Activated CD4-positive, alpha-beta T cell treated with anti-CD3 and anti-CD28 coated beads for 4 hours (primary cell): ENCODE measurements at places on chromosomes 1 and 21.

GRCh38 chr1:180631766-180632325 lies at the start of gene XPR1:
TSS of gene XPR1 (plus strand) at chr1:180632022. CDS start at chr1:180632202, 180 bp downstream.
- peak; percentile 98 for DNase-seq

- no peak for DNase-seq
Measured at GRCh38 chr1:157390651-157391050, 161.7 kb downstream of the FCRL5 start.

DNA sequence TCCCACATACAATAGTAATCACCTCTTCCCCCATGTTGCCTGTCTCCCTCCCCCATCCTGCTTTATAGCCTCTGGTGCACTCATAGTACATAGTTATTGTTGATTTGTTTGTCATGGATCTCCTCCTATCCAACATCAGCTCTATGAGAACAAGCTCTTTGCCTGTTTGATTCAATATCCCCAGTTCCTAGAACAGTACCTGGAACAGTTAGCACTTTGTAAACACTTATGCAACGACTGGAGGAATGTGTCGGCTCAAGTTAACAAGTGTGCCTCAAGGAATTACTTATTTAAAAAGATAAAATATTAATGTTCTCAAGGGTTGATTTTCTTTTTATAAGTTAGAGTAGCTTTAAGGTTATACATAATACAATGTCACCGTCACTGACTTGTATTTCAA lies 271.6 kb upstream of the KAZN start:
- DNase-seq, result no peak

DNA sequence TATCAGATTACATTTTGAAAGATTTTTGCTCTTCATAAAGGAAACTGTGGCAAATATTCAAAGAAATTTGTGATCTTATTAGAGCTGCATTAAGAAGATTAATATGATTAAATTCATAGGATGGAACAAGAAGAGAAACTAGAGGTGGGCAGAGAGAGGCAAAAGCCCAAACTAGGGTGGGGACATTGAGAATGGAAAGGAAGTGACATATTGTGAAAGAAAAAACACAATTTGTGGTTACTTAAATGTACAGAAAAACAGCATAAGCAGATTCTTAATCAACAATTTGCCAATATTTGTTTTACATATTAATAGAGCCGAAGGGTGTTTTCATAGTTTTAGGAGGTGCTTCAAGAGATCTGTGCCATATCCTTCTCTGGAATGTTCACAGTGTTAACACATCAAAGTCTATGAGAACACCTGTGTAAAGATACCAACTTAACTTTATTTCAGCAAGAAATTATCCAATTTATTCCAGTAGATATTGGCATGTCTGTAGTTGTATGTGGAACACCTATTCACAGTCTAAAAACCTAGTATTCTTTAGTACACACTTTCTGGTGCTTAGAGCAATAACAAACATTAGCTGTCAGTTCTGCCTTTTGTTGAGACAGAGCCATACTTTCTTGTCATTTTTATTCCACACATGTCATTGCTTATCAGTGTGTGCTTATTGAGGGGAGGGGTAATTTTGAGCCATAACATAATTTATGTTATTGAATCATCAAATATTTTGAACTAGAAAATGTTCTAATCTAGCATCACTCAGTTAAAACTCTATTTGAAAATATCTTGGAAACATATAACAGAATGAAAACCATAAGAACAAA lies 401.5 kb downstream of the PTPRC start:
- DNase-seq, result no peak

DNA sequence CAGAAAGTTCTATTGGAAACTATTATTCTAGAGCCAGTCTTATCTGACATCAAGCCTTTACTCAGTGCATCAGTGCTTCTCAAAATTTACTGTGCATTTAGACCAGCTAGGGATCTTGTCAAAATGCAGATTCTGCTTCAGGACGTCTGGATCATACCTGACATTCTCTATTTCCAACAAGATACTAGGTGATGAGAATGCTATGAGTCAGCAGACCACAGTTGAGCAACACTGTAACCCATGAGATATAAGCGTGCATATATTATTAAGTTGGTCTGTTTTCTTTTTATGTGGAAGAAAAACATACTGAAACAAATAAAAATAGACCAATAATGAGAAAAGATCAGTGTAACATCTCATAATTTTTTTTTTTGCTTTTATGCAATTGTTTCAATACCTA lies 40.4 kb upstream of the KCNH1 start:
- DNase-seq, result no peak

- DNase-seq, result no peak
Measured at GRCh38 chr1:85818371-85818770, 110.1 kb upstream of the ZNHIT6 start.

DNA sequence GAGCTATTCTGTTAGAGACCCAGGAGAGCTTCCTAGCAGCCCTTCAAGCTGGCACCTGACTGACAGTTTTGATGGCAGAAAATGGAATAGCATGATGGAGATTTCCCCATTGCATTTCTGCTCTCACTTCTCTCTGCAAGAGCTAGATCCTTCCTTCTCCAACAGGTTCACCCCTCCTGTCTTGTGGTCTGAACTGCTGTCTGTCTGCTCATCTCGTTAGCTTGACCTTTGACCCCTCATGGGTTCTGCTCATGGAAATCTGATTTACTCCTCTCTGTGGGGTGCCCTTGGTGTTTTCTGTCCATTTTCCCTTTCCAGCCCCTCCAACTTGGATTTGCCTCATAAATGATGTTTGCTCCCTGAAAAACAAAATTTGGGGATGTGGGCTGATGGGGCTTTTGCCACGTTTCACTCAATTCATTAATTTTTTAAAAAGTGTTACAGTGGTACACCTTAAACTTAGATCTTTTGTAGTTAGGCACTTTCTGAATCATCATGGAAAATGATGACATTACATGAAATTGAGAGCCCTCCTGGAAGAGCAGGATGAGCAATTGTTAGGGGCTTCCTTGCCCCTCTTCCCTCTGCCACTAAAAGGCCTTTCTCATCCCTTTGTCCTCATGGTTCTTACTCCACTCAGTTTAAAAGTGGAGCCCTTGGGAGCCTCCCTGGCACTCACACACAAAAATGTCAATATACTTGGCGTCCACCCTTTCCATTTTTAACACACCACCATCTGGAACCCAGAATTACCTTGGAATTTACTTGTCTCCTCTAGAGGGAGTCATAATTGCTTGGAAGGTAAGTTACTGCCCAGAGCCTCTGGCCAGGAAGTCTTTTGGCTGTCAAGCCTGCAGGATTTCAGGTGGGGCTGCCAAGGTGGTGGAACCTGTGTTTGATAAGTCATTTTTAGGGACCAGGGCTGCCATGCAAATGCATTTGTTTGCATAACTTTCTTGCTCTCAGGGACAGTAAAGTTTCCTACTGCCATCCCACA lies 31.9 kb upstream of the IL19 start:
- DNase-seq, result no peak

DNA sequence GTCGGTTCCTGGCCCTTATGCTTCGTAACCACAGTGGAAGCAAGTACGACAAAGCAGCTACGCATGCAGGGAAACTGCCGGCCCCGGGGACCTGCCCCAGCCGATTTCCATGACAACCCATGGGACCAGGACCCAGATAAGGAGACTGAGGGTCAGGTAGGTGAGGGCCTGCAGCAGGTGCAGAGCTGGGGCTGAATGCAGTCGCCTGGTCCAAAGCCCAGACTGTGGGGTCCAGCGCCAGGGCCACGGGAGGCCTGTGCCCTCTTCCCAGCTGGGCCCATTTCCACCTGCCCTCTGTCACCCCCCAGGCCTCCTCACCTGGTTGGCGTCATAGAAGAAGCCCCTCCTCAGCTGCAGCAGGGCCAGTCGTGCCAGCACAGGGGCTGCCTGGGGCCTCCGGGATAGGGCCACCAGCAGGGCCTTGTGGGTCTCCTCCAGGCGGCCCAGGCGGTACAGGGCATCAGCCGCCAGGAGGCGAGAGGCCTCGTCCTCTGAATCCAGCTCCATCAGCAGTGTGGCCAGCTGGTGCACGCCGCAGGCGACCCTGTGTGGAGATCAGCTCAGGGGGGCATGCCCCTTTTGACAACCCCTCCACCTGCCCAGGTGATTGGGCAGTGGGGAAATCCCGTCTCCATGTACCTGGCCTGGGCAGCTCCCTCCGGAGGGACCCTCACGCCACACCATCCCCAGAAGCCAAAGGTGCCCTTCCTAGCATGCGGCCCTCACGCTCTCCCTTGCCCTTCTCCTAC lies 14.2 kb downstream of the TTC34 start:
- DNase-seq, result no peak

GRCh38 chr1:171707583-171707982 lies 34.3 kb downstream of the VAMP4 start:
- no peak for DNase-seq

DNA sequence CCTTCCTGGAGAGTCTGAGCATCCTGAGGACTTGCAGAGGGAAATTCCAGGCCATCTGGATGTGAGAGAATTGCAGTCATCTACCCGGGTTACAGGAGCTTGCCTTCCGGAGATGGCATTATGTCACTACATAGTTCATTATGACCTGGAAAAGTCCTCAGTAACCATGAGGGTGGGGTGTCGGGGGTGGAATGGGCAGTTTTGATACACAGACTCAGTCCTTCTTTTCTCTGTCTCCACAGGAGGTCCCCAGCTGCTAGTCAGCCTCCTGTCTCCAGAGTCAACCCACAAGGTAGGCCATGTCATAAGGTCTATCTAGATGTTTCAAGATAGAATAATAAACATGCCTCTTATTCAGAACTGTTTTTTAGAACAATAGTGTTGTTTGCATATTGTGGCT lies 268.2 kb upstream of the SGIP1 start:
- no peak for DNase-seq

DNA sequence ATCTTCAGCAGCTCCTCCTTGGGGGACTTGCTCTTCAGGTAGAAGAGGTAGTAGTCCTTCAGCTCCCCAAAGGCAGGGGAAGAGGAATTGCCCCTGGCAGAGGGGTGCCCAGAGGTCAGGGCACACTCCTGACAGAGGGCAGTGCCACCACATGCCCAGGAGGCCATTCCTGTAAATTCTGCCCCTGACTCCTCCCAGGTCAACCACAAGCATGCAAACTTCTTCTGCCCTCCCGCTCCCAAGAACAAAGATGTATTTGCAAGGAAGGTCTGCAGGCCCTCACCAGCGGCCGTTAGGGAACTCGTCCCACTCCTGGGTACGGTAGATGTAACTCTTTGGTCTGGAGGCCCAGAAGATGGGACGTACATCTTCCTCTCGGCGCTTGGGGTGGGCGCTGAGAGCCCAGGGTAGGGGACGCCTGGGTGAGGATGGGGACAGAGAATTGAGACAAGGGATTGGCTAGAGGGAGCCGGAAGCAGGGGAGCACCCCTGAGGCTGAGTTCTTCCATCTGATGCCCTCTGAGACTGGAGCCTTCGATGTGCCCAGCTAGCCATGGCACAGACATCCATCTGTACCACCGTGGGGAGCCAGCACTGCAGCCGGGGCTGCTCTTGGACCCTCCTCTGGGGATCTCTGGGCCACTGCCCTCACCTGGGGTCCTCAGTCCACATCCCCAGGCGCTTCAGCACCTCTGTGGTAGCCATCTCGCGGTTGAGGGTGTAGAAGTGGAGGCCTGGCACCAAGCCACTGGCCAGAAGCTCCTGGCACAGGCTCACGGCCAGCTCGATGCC lies 11.1 kb downstream of the MTHFR start:
- no peak for DNase-seq

DNA sequence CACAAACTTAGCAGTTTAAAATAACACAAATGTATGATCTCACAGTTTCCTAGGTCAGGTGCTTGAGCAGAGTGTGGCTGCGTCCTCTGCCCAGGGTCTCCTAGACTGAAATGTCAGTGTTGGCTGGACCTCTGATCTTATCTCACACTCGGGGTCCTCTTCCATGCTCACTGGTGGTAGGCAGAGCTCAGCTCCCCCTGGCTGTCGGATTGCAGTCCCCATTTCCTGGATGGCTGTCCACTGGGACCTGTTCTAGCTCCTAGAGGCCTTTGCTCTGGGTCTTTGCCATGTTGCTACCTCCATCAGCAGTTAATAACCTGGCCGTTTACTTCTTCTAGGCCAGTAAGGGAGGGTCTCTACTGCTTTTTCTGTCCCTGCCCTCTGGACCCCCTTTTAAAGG lies 107.5 kb downstream of the PCNX2 start:
- DNase-seq, result no peak

DNA sequence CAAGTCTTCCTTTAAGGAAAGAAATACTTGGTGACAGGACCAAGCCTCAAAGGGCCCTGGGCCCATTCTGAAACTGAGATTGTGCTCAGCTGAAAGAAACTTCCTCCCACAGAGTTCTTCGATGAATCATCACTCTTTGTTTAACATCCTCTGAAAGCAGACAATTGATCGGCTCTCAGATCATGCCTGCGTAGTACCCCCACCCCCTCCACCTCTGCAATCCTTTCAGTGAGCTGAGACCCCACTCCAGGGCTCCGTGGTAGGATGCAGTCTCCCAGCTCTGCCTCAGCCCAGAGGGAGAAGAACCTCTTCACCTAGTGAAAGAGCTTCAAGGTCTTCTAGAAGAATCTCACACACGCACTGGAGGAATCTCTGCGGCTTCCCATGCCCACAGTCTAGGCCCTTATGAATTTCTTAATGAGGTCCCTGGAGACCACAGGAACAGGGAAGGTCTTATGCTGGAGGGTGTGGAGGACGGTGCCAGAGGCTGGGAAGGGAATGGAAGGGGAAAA lies 104.9 kb upstream of the SOD1 start:
- DNase-seq, result peak; percentile 42

GRCh38 chr1:1032424-1032823 lies 12.5 kb downstream of the AGRN start:
- DNase-seq, result no peak

DNA sequence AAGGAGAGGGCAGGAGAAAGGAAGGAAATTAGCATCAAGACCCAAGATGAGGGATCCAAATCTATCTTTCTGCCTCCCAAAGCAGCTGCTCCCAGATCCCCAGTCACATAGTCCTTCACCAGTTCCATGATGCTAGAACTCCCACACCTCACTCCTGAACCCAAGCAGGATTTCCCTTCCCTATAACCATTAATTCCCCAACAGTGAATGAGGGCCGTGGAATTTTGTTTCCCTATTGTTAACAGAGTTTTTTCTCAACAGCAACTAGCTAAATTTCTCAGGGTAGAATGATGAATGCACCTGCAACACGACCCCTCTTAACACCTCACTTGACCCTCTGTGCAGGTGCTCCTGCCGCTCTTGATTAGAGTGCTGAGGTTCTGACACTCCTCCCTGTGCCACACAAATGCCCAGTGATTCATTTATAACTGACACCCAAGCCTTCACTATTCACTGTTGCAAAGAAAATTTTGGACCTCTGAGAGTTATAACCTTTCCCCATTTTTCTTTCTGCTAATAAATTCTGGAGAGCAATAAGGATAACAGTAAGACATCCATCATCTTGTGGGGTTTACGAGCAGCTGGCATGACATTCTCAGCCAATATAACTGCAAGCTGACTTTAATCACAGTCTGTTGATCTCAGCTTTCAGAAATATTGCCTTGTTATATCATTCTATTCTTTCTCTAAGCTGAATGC lies 25.4 kb upstream of the NPL start:
- no peak for DNase-seq

- DNase-seq, result no peak
Measured at GRCh38 chr1:87985071-87985470, 656.4 kb downstream of the LMO4 start.
